ENCODE measurements at places on chromosomes 3 and 15.

GRCh38 chr3:35500641-35501350 is 138.5 kb upstream of the ARPP21 start:
- DNase-seq: no peak

GRCh38 chr3:52119826-52120225 is 34.4 kb downstream of the POC1A start:
- DNase-seq: no peak

- no peak for DNase-seq
These were observed 12.5 kb upstream of the CADM2 start for GRCh38 chr3:84946240-84946639.

DNA sequence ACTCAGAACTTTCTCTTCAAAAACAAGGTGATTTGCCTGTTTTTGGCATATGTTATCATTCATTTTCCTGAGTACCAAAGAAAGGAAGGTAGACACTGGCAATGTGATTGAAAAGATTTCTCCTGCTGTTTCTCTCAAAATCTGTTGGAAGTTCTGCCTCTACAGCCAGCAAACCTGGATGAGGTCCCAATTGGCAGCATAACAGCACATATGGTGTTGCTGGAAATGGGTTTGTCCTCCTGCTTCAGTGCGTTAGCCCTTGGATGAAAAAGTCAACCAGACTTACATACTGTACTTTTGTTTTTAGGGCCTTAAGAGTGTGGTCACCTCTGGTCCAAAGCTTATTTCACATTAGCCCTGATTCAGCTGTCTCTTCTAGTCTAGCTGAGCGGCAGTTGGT is 237.6 kb upstream of the MME start:
- DNase-seq: no peak

- no peak for DNase-seq
These were observed 75.0 kb downstream of the COL8A1 start for GRCh38 chr3:99713440-99713839.

DNA sequence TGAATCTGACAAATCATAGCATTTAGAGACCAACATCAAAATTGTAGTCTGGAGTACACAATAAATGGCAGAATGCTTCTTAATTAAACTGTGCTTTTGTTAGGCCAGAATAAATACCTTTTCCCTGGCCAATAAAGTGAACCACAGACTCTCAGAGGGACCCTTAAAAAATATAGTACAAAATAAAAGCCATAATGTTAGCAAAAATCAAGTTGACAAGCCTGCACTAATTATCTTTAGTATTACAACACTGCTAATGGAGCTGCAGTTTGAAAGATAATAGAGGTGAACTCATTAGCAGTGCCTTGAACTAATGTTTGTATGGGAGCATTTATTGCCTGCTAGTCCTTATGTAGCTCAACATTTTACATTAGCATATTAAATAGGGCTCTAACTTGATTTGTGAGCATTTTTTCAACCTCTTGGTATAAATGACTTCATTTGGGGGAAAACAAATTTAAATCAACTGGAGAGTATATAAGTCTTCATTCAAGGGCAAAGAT is 801.3 kb downstream of the EPHA3 start:
- DNase-seq: no peak

GRCh38 chr15:72722071-72722696 is 36.2 kb downstream of the BBS4 start:
- peak; percentile 51 for DNase-seq

DNA sequence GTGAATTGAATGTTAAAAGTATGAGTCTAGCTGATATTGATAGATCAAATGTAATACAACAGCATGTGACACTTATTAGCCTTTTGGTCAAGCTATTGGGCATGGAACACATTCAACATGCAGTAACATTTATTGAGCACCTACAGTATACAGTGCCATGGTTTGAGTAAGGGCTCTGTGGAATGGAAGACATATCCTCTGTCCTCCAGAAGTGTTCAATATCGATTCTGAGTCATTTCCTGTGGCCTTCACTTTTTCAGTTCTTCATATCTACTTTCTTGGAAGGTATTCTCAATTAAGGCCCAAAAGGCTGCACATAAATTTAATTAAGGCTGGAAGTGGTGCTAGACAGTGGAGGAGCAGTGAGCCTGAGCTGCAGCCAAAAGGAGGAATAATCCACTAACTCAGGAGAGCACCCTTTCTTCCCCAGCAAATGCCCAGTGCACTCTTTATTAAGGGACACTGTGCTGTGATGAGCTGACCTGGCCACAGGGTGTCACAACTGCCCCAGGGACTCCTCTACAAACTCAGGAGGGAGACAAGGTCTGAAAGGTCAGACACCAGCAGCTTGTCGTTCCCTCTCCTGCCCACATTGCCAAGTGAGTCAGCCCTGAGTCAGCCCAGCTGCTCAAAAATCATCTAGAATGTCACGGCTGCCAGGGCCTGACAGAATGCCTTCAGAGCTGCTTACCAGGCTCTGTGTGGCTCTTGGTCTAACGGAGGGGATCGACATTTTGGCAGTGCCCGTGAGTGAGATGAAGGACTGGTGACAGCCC is 544.8 kb downstream of the AGBL1 start:
- DNase-seq: peak; percentile 25

DNA sequence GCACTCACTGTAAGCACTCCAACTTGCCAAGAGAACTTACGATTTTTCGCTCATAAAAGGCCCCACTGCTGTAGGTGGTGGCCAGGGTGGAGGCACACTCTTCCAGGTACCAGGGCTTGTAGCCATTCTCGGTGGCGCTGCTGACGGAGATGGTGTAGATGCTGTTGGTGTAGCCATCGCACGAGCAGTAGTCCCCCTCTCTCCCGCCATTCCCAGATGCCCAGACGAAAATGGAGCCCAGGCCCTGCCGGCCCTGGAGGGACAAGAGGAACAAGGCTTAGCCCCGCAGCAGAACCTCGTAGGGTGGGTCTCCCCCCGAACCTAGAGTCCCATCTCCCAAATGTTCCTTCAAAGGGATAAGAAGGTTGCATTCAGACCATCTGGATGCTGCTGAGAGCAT is 96.3 kb downstream of the PCSK6 start:
- DNase-seq: no peak

- no peak for DNase-seq
These were observed 393.7 kb downstream of the LSAMP start for GRCh38 chr3:116051586-116051985.

DNA sequence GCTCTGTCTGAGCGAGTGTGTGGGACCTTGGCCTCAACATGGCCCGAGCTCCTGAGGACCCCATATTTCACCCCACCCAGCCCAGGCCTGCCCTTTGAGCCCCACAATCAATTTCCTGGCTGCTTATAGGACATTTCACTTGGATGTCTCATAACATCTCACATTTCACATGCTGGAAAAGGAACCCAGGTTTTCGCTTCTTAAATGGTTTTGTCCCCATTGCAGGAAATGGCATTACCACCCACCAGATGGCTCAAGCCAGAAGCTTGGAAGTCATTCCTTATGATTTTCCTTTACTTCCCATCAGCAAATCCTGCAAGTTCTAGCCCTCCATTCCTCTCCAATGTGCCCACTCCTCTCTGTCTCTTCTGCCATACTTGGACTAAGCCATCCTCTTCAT is 14.9 kb downstream of the ITGA11 start:
- no peak for DNase-seq

DNA sequence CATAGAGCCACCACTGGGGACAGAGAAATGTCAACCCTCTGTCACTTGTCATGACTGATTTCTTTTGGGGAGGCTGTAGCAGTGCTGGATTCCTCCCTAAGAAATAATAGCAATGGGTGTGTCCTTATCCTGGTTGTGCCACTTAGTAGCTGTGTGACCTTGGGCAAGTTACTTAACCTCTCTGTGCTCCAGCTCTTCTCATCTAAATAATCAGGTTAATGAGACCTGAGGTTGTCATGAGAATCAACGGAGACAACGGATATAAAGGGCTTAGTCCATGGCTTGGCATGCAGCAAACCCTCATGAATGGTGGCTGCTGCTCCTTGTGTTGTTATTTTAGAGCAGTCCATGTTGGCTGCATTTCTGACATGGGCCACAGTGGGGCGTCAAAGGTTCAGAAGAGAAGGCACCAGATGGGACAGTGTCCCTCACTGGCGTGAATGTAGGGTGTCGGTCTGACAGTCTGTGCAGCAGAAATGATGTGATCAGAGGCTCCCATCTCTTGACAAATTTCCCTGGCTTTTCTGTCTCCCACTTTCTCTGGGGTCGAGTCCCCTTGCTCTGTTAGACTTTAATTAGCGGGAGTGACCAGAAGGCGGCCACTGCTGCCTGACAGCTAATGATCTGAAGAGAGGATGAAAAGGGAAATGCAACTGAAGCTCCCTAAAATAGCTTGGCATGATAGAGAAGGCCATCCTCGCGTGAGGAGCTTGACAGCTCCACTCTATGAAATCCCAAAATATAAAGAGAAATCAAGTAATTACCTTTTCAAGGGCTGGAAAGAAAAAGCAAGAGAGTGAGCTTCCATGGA is 209.4 kb downstream of the CADPS start:
- DNase-seq: no peak

- DNase-seq: no peak
These were observed 32.4 kb downstream of the TGFBR2 start for GRCh38 chr3:30638685-30639412.

DNA sequence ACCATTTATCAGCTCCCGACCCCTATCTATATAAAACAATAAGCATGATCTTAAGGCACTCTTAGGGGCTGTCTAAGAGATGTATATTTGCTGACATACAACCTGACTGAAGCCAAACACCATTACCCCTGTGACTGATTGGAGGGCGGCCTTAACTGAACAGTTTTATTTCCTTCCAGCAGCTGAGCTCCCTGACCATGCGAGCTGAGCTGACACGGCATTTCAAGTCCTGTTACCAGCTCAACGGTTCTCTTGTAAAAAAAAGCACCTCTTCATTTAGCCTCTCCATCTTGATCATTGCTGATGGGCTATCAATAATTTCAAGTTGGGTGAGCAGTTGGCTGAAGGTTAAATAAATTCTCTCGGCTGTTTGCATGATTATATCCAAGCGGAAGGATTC is 33.4 kb upstream of the BNIP2 start:
- DNase-seq: no peak

GRCh38 chr15:85554852-85555521 is 174.6 kb downstream of the AKAP13 start:
- DNase-seq: no peak

DNA sequence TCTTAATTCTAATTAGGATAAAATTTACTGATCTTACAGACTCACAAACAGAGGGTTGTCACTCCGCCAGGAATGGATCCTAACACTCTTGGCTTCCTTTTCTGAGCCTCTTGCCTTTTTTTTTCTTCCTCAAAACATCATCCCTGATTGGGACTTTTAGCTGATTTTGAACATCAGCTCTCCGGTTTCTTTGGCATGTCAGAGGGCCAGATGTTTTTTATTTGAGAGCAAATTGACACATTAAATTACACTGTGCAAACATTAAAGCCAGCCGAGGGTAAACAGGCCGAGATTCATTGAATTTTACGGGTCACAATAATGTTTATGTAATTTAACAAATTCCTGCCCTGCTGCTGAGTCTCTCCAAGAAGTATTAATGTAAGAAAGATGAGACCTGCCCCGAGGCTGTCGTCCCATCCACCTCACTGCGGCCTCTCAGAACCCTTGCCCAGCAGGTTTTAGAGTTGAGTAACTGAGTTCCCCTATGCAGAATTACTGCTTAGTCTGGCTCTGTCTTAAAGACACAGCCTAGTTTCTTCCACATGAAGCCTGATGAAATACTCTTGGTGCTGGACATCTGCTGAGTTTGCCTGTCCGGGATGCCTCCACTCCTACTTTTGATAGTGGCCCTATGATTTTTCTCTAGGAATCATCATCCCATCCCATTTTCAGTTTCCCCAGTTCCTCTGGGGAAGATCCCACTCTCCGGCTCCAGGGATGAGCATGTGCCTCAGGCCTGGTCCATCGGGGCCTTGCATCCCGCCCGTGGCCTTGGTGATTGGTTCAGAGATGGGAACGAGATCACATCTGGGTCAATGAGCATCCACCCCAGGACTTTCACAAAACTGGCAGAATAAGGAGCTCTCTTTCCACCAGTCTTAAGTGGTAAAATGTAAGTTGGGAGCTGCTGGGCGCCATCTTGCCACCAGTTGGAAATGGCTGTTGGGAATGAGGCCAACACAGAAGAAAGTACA is 226.6 kb upstream of the TLE3 start:
- DNase-seq: no peak

GRCh38 chr3:149783576-149783975 is 8.8 kb downstream of the ANKUB1 start:
- no peak for DNase-seq

DNA sequence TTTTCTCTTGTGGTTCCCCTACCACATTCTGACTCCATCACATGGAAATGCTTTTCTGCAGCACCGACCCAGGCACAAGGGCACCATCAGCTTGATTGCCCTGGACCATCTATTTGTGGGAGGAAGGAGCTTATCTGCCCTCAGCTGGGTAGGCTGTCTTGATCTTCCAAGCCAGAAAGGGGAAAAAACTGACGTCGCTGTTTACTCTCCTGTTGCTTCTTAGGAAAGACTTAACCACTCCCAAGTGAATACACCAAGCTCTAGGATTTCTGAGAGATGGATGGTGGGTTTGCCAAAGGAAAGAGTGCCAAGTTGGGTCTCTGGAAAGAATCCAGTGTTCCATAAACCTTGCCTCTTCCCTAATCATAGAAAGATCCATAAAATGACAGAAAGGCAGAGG is 4.0 kb downstream of the TNFAIP8L3 start:
- DNase-seq: no peak

DNA sequence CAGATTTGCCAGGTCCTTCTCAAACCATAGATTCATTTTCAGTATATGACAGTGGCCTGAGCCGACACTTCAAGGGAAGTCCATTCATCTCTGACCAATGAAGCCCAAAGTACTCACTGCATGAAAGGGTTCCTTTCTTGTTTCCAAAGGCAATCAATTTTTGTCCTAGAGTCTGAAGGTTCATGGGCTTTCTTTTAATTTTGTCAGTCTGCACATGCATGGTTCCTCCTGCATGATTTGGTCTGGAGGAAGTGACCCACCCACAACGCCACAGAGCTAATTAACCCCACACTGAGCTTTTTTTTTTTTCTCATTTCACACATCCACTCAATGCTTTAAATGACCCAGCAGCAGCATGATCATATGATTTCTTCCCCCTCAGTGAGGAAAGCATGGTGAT is 216.4 kb downstream of the TIGIT start:
- DNase-seq: no peak

GRCh38 chr3:193240850-193241706 is at the start of gene PLAAT1:
Gene PLAAT1, plus strand, starts transcription at chr3:193241222. Its CDS starts 14,429 bp downstream, at chr3:193255651.
- DNase-seq: no peak
